ENCODE measurements at places on chromosomes 6 and 20. TPM values are rescaled to one million over a fixed set of nuclear protein-coding genes. Genes with fewer than 3 reads are reported as not detected.

Gene ERMARD
- total RNA-seq, result 20.1 TPM

Gene TFAP2C
- total RNA-seq, result 16.3 TPM

Gene THBD
- total RNA-seq, result 2.0 TPM

- no peak for DNase-seq
Observed at GRCh38 chr20:35767683-35768481, 3.9 kb upstream of the PHF20 start.

DNA sequence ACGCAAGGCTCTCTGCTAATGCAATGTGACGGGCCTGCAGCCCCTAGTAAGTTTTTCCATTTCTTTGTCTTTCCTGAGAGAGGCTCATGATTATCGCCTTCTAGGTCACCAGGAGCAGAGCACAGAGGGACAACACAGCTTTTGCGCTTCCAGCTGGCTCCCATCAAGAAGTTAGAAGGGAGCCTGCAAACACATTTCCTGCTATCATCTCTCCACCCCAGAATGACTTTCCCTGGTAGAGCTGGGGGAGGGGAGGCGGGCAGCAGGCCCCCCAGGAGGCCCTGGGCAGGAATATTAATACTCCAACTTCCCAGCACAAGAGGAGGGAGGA, 35.7 kb upstream of the CCDC167 start:
- no peak for DNase-seq

Gene SERINC1
- 70.4 TPM for total RNA-seq
